ENCODE measurements at places on chromosomes 11 and 22.
A peak's percentile ranks its signal among the peaks of the same experiment; 100 is the strongest.

GRCh38 chr22:26585104-26585790 lies 4.7 kb downstream of the TPST2 start:
- no peak for DNase-seq

DNA sequence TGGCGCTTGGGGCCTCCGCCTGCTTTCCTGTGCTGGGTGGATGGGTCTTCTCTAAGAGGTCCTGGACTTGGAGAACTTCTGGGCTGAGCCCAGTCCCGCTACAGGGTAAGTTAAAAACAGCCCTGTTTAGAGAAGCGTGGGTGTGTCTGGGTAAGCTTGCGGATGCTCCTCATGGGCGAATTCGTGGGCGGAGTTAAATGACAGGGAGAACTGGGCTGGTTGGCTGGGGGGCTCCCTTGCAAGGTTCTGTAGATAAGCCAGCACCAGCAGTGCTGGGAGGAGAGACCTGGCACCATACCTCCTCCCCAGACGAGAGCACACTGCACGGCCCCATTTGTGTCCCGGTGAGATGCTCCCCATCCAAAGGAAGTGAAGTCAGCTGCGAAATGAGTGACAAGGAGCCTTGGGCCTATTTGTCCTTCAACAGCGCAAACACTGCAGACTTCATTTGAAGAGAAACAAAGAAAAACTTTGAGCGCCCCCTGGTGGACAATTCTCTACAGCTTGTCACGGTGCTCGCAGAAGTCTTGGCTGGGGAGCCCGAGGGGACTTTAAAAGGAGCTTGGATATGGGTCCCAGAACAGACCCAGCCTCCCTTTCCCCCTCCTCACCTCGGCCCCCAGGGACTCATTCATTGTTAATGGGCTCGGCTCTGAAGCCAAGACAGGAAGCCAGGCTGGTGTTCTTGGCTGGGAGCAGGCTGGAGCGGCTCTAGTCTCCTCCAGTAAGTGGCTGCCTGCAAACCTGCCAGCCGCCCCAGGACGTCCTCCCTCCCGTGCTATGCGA lies 39.5 kb downstream of the TP53I11 start:
- peak; percentile 78 for DNase-seq

GRCh38 chr11:117916956-117917355 lies 12.2 kb downstream of the TMPRSS13 start:
- DNase-seq = no peak

DNA sequence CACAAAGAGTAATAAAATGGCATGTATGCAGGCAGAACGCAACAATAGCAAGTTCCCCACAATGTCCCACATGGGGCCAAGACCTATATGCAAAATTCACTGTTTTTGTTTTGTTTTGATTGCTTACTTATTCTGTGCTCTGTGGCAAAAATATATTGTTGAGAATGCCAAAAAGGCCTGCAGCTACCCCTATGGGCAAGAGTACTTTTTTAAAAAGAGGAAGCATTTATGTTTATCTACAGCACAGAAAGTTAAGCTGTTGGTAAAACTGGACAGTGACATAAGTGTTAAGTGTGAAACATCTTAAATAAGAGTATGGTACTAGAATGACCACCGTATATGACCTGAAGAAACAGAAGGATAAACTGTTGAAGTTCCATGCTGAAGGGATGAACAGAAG lies 301.9 kb upstream of the ZC3H12C start:
- no peak for DNase-seq

GRCh38 chr11:45621588-45621987 lies 43.8 kb downstream of the CHST1 start:
- no peak for DNase-seq

GRCh38 chr22:41369424-41369745 lies 12.4 kb upstream of the TEF start:
- DNase-seq = no peak

GRCh38 chr11:62792202-62792575 lies 383 bp upstream of the TMEM223 start:
- DNase-seq = no peak

DNA sequence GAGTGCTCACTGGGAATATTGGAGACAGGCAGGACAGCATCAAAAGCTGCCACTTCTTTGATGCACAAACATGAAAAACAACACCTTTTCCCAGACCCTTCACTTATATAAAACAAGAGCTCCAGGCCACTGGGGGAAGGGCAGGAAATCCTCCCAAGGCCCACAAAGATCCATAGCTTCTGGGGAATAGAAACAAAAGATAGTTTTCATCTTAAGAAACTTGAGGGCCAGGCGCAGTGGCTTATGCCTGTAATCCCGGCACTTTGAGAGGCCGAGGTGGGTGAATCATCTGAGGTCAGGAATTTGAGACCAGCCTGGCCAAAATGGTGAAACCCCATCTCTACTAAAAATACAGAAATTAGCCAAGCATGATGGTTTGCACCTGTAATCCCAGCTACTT lies 15.3 kb downstream of the RTL6 start:
- no peak for DNase-seq

GRCh38 chr11:129528296-129528695 lies 152.6 kb downstream of the BARX2 start:
- DNase-seq = no peak

DNA sequence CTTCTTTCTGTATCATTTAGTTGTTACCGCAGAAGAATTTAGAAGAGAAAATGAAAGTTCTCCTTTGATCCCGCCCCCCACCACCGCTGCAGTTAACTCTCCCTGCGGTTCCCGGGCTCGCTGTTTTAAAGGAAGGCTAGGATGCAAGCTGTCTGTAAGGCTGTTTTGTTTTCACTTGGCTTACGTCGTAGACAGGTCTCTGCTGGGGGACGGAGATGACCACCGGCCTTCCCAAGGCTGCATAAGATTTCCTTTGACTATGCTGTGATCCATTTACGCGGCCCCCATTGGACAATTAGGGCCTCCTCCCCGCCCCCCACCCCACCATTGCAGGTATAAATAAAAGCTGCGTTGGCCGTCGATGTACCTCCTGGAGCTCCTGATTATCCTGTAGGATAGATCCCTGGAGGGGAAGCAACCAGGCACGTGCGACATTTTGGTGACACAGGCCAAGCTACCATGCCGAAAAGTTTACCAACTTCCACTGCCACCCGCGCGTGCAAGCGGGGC lies 1.4 kb upstream of the CPT1A start:
- DNase-seq = no peak

DNA sequence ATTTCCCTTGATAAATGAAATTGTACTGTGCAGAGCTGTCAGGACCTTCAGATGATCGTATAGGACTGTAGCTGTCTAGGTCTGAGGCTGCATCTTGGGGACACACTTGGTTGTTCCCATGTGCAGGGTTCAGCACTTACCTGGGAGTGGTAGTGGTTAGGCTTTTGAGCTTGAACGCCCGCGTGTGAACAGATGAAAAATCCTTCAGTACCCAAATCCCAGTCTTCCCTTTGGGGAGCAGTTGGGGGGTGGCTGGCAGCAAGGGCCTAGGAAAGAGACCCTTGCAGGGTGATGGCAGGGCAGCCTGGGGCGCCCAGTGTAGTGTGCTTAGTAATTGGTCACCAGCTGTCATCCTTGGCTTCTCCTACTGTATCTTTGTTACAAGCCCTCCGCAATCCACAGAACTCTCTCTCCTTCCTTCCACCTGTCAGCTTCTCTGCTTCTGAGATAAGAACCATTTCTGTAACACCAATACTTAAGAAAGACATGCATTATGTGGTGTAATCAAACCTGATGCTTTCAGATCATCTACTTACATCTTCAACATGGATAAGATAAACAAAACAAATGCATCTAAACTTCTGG lies 64.6 kb downstream of the MORC2 start:
- DNase-seq = no peak

DNA sequence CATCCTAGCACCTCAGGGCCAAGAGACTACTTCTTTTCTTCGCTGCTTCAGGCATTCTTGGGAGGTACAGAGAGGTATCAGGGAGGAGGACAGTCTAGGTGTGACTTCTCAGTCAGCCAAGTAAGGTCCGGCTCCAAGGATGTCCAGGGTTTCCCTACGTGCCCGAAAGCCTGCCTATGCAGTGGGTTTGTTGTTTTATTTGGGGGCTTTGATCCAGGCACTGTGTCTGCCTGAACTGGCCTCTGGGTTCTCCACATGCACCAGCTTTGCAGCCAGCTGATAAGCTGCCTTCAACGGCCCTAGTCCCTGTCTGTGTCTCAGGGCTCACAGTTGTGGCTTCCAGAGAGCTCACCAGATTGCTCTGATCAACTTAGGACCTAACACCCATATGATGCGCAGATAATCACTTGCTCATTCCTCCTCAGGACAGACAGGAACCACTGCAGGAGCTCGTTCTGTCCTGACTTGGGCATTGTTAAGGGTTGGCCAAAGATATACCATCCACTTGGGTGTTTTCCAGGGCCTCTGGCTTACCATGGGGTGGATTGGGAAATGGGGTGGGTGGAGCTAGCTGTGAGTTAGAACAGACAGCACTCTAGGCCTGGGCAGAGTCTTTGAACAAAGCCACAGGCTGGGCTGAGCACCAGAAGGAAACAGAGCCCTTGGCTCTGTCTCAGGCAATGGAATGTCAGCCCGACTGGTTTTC lies 45.5 kb upstream of the CRYBB3 start:
- no peak for DNase-seq

DNA sequence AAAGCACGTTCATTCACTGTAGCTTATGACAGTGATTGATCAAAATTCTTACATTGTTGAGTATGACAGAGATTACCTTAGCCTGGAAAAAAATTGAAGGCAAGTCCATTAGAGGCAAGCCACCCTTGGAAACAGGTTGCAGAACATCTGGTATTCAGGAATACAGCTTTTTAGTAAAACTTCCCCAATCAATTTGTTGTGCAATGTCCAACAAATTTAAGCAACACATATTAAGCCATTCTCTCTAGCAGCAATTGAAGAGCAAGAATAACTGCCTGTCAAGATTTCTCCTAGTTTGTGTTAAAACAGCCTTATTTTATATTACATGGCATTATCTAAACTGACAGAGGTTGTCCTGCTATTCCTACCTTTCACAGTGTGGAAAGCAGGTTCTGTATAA lies 37.0 kb downstream of the BCL2L13 start:
- no peak for DNase-seq

- DNase-seq = no peak
These were observed 36.1 kb downstream of the UBASH3B start for GRCh38 chr11:122691549-122692150.

- DNase-seq = no peak
These were observed 45.8 kb downstream of the C11orf96 start for GRCh38 chr11:43988040-43988817.

GRCh38 chr11:12024254-12024926 lies 16.0 kb upstream of the DKK3 start:
- no peak for DNase-seq

DNA sequence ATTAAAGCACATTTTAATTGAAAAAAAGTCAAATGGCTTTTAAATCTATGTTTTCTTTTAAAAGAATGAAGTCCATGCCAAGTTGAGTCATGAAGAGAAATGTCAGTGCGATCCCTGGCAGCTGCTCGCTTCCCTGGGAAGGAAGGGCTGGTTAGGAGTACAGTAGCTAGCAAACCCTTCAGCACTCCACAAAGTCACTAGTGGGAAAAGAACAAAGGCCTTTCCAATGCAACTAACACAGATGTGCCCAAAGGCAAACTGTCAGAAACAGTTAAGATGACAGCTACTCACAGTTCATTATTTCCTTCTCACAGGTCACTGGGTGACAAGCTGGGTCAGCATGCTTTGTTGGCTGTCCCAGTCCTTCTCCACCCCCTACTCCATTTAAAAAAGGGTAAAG lies 308.7 kb downstream of the DCDC1 start:
- no peak for DNase-seq

DNA sequence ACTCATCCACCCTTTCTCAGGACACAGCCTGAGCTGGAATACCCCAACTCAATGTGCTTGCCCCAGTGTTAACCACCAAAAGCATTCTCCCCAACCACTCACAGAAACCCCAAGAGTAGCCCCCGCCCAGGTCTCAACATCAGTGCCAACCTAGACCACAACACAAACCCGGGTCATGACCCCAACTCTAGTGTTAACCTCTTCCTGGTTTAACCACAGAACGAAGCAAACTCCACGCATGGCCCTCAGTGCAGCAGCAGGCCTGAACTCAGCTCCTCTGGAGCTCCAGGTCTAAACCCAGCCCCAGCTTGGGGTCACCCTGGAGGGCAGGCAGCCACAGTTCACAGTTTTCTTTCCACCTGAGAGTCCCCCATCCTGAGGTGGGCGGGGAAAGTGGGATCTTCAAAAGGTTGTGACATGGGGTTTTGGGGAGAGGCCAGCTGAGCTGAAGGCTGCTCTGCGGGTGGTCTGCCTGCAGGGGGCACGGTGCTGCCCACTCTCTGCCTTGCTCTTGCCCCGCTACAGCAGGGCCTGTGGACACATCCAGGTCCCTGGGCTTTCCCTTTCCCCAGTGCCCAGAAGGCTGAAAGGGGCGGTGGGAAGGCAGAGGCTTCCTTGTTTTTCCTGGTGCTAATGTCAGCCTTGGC lies 37.9 kb downstream of the NECTIN1 start:
- DNase-seq = no peak

GRCh38 chr11:126743628-126744027 lies 256.9 kb downstream of the KIRREL3 start:
- DNase-seq = no peak

GRCh38 chr11:67504950-67505581 lies at the start of gene PITPNM1:
Gene PITPNM1 (minus strand): TSS chr11:67505363. CDS start chr11:67504180, 1,183 bp downstream.
- no peak for DNase-seq

GRCh38 chr22:36658900-36659299 lies 44.7 kb downstream of the CACNG2 start:
- DNase-seq = no peak

- no peak for DNase-seq
These were observed 179.4 kb upstream of the SNX19 start for GRCh38 chr11:131095511-131096185.

DNA sequence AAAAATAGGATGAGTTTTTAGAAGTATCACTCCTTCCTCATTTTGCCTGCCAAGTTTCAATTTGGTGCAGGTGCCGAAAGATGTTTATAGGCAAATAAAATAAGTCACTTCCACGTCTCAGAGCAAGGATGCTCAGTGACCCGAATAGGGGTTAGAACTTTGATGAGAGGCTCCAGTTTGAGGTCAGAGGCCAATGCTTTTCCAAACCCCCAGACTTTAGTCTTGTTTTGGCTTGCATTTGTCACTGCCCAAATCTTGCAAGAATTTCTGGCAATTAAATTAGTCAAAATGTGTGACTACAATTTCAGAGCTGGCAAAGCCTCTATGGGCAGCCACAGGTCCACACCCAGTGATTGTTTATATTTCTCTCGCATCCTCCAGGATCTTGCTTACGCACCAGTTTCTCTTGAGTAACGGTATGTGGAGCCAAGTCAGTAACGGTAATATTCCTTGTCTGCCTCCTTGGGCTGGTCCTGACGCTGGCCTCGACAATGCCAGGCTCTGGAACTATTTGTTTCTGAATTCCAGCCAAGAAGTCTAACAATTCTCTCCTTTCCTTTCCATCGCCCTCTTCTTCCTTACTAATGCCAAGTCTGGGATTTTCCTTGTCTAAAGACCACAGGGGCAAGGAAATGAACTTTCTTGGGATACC lies 9.9 kb upstream of the NUP160 start:
- DNase-seq = no peak

- DNase-seq = no peak
These were observed 450.8 kb downstream of the SOX6 start for GRCh38 chr11:15905366-15906104.

GRCh38 chr22:37190262-37190780 lies 2.3 kb upstream of the C1QTNF6 start:
- no peak for DNase-seq
